ENCODE measurements at places on chromosomes 12 and 14. TPM values are rescaled to one million over a fixed set of nuclear protein-coding genes. Genes with fewer than 3 reads are reported as not detected.

The SERPINA5 gene
- polyA plus RNA-seq, result 3.7 TPM

The KERA gene
- 0.22 TPM for polyA plus RNA-seq

DNA sequence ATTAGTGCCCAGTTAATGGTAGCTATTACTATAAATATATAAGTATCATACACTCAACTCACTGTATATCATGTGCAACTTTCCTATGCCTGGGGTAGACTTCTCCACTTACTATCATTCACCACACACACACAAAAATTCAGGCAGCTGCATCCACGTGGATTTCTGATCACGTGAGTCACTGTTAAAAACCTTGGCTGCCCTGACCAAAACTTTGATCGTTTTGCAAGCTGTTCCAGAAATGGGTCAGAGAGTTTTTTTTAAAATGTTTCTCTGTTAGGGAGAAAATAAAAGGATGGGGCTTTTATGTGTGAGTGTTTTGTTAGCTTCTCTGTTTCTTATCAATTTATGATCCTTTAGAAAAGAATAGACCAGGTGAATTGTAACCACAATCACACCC lies 198.2 kb upstream of the CNOT2 start:
- DNase-seq, result peak; percentile 36

DNA sequence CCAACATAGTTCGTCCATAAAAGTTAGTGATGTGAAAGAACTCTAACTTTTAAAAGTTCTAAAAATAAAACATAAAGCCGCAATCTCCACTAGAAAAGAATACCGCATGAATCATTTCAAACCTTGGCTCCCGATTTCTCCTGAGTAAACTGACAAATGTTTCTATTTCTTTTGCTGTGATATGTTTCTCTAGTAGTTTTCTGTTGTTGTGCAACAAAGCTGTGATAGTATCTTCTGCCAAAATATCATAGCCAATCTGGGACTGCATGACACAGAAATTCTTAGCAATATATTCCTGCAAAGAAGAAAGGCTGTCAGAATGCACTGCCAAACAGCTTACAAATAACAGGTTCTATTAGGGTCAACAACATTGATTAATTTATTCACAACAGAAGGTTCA lies 174.0 kb downstream of the ITPR2 start:
- peak; percentile 31 for DNase-seq

DNA sequence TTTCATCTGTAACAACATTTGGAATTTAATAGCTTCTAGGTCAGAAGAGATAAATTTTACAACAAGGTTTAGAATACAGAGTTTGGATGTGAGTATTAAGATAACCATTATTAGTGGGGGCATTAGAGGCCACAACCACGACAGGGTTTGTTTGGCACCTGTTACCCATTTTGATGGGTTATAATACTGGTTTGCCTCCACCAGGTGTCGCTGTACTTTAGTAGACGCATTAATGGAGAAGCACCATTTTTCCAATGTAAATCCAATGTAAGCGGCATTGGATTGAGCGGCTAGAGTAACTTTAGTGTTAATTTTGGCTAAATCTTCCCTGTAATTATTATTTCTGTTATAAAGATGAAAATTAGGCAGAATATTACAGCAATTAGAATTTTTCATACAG lies 136.2 kb downstream of the SLCO1B3 start:
- DNase-seq, result no peak

The TOMM20L gene
- polyA plus RNA-seq, result 0.55 TPM

DNA sequence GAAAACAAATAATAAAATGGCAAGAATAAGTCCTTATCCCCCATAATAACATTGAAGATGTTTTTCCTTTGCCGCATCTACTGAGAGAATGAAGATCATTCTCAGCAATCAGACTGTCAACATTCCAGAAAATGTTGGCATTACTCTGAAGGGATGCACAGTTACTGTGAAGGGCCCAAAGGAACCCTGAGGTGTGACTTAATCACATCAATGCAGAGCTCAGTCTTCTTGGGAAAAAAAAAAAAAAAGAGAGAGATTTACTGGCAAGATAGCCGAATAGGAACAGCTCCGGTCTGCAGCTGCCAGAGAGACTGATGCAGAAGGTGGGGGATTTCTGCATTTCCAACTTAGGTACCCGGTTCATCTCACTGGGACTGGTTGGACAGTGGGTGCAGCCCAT lies 41.3 kb upstream of the OR6J1 start:
- no peak for DNase-seq

The ACOT6 gene
- polyA plus RNA-seq, result not detected

GRCh38 chr12:46233423-46233822 lies 35.4 kb downstream of the SLC38A1 start:
- no peak for DNase-seq

GRCh38 chr12:58557171-58557570 lies 363.1 kb downstream of the LRIG3 start:
- DNase-seq, result no peak

DNA sequence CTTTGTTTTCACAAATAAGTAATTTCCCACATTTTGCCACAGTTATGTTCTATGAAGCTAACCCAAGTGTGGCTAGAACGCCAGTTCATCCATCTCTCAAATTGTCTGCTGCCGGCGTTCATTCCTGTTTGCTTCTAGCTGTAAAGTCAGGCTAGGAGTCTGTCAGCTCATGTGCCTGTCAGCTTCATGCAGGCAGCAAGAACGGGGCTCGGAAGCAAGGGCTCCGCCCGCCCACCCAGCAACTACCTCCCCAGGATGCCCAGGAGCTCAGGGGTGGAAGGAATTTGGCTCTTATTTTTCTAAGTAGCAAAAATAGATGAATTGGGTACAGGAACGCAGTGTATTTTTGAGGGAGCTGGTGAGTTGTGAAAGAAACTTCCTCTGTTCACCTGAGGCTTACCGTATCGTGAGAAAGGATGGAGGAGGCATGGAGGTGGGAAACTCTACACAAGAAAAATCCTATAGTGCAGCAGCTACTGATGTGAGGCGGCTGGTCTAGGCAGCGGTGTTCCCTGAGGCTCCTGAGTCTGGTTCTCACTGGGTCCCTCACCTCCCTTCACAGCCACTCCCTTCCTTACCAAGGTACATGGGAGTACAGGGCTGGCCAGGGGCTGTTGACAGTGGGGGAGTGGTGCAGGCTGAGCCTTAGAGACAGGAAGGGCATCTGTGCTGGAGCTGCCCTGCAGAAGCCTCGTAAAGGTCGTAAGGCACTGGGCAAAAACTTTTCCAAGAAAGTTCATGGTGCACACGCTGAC lies 54.5 kb upstream of the AMN start:
- no peak for DNase-seq

The GATC gene
- polyA plus RNA-seq, result 30.0 TPM

The CCDC177 gene
- not detected for polyA plus RNA-seq

DNA sequence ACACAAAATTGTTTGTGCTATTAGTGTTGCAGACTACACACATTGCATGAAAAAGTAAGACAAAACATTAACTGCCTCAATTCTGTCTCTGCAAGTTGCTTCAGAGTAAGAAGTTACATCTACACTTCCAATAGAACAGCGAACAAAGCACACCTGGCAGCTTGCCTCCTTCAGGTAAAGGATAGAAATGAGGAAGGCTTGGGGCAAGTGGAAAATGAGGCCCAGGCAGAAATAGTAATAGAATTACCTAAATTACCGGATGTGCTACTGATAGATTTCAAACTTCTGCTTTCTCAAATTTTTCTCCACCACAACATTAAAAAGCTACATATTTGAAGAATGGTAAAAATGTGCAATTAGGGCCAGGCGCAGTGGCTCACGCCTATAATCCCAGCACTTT lies 37.7 kb downstream of the CCDC175 start:
- DNase-seq, result no peak

GRCh38 chr12:50050410-50051098 lies 6.8 kb upstream of the ASIC1 start:
- DNase-seq, result peak; percentile 87

DNA sequence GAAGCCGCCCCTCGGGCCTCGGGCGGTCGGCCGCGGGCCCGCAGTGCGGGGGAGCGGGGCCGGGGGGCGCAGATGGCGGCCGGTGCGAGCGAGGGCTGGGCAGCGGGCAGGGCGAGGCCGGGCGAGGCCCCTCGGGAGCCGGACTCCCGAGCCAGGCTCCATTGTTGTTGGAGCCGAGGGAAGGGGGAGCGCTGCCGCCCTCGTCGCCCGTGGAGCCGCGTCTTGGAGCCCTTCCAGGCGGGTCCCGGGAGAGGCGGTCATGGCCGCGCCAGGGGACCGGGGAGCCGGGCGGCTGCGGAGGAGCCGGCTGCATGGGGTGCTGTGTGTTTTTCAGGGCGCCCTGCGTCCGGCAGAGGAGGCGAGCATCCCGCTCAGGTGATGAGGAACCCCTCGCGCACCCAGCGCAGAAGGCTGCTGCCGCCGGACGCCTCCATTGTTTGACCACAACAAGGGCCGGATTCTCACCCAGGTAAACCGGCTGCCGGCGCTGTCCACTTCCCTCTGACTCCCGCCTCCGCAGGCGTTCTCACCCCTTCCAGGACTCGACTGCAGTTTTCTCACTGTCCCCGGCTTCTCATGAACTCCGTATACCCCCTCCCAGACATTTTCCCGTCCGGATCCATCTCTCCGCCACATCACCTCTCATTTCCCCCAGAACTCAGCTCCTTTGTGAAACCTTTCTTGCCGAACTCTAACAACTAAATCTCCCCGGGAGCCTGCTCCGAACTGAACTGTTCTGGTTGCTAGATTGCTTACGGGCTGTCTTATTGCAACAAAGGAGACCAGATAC lies 732 bp downstream of the ZNF664 start:
- DNase-seq, result no peak

DNA sequence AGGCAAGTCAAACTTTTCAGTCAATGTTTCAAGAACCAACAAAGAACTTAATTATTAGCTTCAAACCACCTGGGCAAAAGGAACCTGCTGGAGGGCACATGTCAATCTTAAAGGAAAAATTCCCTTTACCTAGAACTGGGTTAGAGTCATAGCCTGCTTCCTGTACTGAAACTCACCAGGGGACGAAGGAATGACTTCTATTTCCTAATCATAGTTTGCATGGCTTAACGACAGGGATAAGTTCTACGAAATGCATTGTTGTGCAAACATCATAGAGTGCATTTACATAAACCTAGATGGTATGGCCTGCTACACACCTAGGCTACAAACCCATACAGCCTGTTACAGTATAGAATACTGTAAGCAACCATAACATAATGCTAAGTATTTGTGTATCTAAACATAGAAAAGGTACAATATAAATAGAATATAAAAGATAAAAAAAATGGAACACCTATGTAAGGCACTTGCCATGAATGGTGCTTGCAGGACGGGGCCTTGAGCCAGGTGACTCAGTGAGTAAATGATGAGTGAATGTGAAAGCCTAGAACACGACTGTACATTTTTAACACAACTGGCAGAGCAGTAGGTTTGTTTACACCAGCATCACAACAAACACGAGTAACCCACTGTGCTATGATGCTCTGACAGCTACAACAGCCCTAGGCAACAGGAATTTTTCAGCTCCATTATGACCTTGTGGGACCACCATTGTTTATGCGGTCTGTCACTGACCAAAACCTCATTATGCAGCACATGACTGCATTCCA lies 234.9 kb upstream of the CAND1 start:
- no peak for DNase-seq

- DNase-seq, result peak; percentile 34
Measured at GRCh38 chr12:14272956-14273912, 92.2 kb upstream of the ATF7IP start.

DNA sequence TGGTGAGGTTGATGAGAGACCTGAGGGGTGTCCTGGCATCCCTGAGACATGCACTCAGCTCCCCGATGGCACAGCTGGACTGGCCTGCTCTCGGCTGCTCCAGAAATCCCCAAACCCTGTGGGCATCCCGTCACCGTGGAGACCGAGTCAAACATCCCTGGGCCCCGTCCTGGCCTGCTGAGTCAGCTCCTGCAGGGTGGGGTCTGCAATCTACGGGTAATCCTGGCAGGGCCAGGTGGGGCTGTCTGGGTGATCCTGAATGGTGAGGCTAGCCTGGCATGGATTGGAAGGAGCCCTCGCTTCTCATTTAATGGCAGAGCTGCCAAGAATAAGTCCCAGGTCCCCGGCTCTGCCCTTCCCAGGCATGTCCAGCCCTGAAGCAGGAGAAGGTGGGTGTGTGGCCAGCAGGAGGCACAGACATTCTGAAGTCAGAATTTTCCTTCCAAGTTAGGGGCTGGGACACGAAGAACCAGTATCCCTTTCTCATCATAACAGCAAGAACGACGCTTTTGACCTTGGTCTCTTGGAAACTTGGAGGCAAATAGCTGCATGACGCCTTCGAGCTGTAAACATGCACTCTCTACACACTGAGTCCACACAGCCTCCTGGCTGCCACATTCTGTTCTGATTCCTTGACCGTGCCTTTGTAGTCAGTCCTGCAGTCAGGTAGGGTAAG lies 17.7 kb upstream of the SERPINA4 start:
- DNase-seq, result no peak

DNA sequence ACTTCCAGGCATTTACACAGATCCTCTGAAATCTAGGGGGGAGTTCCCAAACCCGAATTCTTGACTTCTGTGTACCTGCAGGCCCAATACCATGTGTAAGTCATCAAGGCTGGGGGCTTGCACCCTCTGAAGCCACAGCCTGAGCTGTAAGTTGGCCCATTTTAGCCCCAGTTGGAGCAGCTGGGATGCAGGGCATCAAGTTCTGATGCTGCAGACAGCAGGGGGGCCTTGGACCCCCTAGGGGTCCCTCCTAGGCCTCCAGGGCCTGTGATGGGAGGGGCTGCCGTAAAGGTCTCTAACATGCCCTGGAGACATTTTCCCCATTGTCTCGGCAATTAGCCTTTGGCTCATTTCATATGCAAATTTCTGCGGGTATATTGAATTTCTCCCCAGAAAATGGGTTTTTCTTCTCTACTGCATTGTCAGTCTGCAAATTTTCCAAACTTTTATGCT lies 59.5 kb downstream of the LRIG3 start:
- no peak for DNase-seq

- DNase-seq, result no peak
Measured at GRCh38 chr12:119829439-119829838, 47.7 kb downstream of the CIT start.

GRCh38 chr14:94535506-94535905 lies 25.7 kb upstream of the SERPINA4 start:
- DNase-seq, result no peak

DNA sequence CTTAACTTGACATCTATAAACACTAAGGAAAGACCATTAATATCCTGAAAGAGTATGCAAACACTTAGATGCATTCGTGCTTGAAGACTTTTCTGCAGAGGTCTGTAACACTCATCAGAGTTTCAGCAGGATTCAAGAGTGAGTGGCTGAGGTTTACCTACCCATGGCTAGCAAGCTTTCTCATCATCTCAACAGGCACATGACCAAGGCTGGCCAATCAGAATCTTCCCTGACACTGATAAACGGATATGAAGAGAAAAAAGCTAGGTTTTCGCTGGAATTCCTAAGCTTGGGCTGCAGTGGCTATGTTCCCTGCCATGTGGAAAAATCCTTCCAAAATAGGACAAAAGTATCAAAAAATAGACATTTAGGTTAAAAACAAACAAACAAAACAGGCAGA lies 162.1 kb upstream of the USP15 start:
- DNase-seq, result no peak
